ENCODE measurements at places on chromosomes 3 and 15. TPM values are rescaled to one million over a fixed set of nuclear protein-coding genes. Genes with fewer than 3 reads are reported as not detected.

Gene RTP4
- total RNA-seq: 1.8 TPM

Gene CLDN11
- 0.10 TPM for total RNA-seq

Gene RASL12
- not detected for total RNA-seq

Gene C3orf33
- total RNA-seq: 2.0 TPM

Gene HRH1
- total RNA-seq: 0.27 TPM

Gene PLCB2
- 52.3 TPM for total RNA-seq

Gene FETUB
- not detected for total RNA-seq
